ENCODE measurements at places on chromosomes 5 and 9.

DNA sequence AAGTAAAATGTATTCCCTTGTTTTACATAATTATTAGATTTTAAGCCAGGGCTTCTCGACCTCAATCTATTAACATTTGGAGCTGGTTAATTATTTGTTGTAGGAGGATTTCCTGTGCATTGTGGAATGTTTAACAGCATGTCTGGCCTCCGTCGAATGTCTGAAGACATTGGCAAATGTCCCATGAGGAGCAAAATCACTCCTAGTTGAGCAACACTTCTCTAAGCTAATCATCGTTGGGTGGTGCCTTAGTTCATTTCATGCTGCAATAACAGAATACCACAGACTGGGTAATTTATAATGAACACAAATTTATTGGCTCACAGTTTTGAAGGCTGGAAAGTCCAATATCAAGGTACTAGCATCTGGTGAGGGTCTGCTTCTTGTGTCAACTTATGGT is 13.4 kb upstream of the VPS13A start:
- no peak for DNase-seq

GRCh38 chr5:168747987-168748777 is 169.0 kb upstream of the PANK3 start:
- DNase-seq: no peak

DNA sequence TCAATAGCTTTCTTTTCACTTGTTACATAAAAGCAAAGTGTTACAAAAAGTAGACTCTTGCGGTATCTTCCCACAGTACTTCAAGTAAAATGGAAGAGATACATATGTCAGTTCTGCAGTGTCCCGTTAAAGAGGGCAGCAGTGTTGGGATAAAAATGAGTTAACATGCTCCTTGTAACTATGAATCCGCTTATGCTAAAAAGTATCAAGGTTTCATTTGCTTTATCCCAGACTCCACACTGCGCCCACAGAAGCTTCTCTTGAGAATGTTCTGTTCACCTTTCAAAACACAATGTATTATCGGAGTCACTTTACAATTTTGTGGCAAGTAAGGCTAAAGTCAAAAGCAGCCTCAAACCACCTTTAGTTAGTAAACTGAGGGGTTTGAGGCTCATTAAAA is 790 bp downstream of the PTAR1 start:
- no peak for DNase-seq

- no peak for DNase-seq
Measured at GRCh38 chr5:178338750-178339144, 106.1 kb upstream of the PHYKPL start.

GRCh38 chr5:39355324-39355723 is 9.0 kb downstream of the C9 start:
- DNase-seq: no peak

DNA sequence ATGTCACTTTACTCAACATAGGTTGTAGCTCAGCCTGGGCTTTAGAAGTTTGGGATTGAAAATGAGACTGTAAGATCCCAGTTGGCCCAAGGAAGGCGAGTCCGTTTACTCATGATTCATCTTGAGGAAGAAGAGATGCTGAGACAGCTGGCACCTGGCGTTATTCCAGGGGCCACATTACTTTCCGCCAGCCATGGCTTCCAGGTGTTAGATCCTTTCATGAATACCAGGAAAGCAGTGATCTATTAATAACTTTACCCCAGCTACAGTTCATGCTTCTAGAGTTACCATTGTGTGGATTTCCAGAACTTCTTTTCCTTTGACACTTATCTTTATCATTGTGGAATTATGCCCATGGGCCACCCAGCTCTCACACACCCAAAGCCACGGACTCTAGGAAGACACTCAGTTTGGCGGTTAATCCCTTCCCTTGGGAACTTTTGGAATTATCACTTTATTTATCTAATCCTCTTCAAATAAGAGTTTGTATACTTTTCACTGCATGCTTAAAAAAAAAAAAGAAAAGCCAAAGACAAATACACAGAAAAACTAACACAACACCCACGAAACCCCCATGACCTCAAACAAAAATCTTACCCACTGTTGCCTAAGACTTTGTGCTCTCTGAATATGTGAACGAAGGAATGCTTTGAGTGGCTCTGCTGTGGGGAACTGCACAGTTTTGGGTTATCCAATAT is 26.9 kb downstream of the RAI14 start:
- DNase-seq: no peak

- no peak for DNase-seq
Measured at GRCh38 chr5:81898403-81898802, 73.4 kb upstream of the ATG10 start.

DNA sequence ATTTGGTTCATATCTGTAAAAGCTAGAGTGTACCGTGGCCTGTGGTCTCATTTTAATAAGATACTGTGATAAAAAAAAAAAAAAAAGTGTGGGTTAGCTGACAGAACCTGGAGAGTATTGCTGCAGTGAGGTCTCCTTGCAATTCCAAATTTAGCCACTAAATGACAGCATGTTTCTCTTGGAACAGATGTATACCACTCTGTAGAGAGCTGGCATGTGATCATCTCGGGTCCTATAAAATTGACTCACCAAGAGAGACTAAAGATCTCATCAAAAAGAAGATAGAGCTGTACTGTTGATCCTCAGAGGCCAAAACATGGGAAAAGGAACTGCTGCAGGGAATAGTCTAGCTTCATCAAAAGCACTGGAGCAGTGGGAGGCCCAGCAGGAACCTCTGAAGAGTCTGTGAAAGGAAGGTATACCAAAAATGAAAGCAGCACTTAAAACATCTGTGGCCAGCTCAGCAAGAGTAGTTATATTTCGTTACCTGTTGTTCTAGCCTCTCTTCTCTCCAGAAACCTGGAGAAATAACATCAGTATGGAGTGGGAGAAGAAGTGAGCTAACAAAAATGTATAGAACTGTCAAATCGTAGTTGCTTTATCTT is 826.8 kb downstream of the EFNA5 start:
- DNase-seq: no peak

- no peak for DNase-seq
Measured at GRCh38 chr9:134776080-134776796, 104.4 kb upstream of the FCN2 start.

GRCh38 chr5:35922468-35922867 is 16.0 kb downstream of the CAPSL start:
- no peak for DNase-seq

DNA sequence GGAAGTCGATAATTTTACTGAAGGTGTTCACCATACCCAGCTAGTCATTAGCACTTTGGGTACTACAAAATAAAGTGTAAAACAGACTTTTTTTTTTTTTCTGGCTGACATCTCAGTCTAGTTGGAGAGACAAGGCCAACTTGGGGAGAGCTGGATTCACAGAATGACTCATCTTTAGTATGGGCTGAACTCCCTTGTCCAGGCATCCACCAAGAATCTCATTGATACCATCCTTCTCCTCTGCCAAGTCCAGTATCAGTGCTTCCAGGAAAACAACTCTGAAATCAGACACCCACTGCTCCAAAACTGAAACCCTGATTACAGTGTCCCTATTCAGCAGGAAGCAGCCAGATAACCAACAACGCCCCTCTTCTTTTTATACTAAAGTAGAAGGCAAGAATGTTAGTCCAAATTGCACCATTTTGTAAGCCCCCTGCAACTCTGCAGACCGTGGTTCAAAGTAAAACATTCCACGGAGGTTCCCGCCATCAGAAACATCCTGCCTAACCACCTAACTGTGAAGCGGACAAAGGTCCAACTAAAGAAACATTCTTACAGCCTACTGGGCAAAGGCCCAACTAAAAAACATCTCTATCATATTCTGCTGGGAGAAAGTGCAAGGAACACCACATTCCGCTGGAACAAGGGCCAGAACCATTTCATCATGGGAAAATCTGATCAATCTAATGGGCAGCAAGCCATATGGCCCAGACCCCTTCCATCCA is 728.2 kb downstream of the BRINP1 start:
- DNase-seq: no peak

DNA sequence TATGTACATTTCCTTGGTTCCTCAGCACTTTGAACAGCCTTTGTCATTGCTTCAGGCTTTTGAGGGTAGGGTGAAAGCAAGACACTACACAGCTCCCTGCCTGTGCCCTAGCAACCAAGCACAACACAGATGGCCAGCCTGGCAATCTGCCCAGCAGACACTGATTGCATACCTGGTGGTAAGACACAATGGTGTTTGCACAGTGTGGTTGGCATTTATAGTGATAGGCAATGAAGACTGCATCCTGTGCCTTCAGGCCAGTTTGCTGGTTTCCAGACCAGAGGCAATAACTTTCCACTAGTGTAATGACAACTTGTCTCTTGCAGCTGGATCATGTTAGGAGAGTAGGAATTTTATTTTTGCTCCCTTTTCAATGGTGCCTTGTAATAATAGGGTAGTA is 144.5 kb upstream of the TNC start:
- no peak for DNase-seq

Measured in T-helper 22 cell (primary cell).